ENCODE measurements at places on chromosomes 7 and 10. TPM values are rescaled to one million over a fixed set of nuclear protein-coding genes. Genes with fewer than 3 reads are reported as not detected.

The ZNF3 gene
- 23.8 TPM for total RNA-seq

- H3K4me3 ChIP-seq: no peak overlapping the region
- no peak for DNase-seq
- no peaks in the 10 kb centered on the region for H3K4me1 ChIP-seq
- H3K36me3 ChIP-seq: no peaks in the 10 kb centered on the region
These were observed 488.1 kb upstream of the GRM3 start for GRCh38 chr7:86155623-86156022.

- no peaks in the 10 kb centered on the region for H3K36me3 ChIP-seq
- no peaks in the 10 kb centered on the region for H3K27me3 ChIP-seq
- DNase-seq: no peak
These were observed 14.2 kb upstream of the MTPN start for GRCh38 chr7:135991322-135991721.

DNA sequence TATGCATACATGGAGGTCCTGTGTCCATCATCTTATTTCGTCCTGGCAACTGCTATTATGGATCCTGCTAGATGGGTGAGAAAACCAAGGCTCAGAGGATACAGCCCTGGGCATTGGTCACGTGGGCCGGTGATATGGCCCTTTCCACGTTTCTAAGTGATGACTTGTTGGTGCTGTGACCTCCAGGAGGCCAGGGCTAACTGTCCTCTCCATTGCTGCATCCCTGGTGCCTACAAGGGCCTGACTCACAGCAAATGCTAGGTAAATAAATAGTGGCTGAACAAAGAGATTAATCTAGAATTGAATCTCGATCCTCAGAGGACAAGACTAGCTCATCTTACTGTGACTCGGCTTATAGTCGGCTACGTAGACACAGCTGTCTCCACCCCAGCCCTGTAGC lies 78.6 kb downstream of the FAM53B start:
- no peak overlapping the region for H3K27ac ChIP-seq
- H3K36me3 ChIP-seq: no peaks in the 10 kb centered on the region
- no peak for DNase-seq
- no peak overlapping the region for H3K4me3 ChIP-seq
